ENCODE measurements at places on chromosomes 2 and 18. TPM values are rescaled to one million over a fixed set of nuclear protein-coding genes. Genes with fewer than 3 reads are reported as not detected.

DNA sequence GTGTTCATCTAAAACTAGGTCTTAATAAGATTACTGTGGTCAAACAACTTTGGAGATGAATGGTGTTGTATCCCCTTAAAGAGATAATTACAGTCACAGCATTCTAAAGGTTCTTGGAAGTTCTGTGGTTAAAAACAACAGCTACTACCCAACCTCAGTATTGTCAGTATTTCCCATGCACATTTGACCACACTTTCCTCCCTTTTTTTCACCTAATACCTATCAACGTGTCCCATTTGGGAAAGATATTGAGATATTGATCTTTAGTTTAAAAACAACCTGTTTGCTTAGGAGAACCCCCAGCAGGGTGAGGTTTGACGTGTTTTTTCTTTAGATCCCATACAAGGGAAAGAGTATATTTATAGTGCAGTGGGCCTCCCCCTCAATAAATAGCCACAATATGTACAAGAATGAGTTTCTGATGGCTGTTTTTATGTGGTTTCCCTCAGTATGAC is 65.6 kb downstream of the WDR7 start:
- no peak overlapping the region for H3K27ac ChIP-seq
- no peak overlapping the region for H3K4me3 ChIP-seq
- no peaks in the 10 kb centered on the region for H3K4me1 ChIP-seq
- H3K27me3 ChIP-seq = no peaks in the 10 kb centered on the region
- no peaks in the 10 kb centered on the region for H3K36me3 ChIP-seq
- DNase-seq = no peak

DNA sequence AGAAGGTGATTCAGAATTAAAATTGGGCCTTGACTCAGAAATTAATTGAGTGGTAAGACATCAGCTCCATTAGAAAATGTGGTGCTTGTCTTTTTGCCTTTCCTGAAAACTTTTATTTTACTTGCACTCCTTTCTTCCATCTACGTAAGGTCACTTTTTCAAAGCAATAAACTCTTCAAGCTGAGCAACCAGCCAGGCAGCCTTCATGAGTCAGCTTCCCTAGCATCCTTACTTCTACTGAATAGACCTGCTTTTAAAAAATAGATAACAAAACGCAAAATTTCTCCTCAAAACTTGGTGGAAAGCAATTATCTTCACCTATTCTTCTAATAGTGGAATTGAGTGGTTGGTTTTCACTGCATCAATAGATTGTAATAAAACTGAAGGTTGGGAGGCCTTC is 504.2 kb downstream of the ARHGAP15 start:
- no peak for DNase-seq
- peaks cover 2% of the 10 kb centered on the region for H3K36me3 ChIP-seq
- H3K4me1 ChIP-seq = no peaks in the 10 kb centered on the region
- no peaks in the 10 kb centered on the region for H3K27me3 ChIP-seq
- no peak overlapping the region for H3K27ac ChIP-seq

GRCh38 chr2:190344276-190344827 is 963 bp downstream of the INPP1 start:
- peaks cover 2% of the 10 kb centered on the region for H3K4me1 ChIP-seq
- DNase-seq = no peak
- no peak overlapping the region for H3K27ac ChIP-seq
- peak overlapping the region; percentile 72 for H3K4me3 ChIP-seq

PCARE gene
- not detected for total RNA-seq

DNA sequence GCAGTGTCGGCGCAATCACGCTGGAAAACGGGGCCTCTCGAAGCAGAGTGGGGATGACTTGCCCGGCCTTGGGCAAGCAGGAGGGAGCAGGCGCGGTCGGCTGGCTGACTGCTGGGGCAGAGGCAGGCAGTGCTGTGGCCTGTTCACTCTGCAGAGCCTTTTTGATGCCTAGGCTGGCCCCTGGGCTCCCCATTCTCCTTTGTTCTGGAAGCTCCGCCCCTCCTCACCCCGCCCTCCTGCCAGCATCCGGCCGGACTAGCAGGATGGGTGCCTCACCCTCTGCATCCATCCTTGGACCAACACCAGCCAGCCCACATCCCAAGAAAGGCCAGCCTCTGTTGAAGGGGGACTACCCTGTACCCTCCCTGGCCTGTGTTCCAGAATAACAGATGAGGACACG is at the start of gene ASPRV1:
ASPRV1 (minus strand) TSS at position 136 of the 400 bp plus-strand sequence. CDS start 195 bp downstream, outside the sequence.
- no peak within 1 kb of the TSS for H3K4me3 ChIP-seq
- H3K4me1 ChIP-seq = no peaks in the 10 kb centered on the region
- no peaks in the 10 kb centered on the region for H3K27me3 ChIP-seq
- DNase-seq = no peak
- H3K27ac ChIP-seq = no peak within 1 kb of the TSS

DNA sequence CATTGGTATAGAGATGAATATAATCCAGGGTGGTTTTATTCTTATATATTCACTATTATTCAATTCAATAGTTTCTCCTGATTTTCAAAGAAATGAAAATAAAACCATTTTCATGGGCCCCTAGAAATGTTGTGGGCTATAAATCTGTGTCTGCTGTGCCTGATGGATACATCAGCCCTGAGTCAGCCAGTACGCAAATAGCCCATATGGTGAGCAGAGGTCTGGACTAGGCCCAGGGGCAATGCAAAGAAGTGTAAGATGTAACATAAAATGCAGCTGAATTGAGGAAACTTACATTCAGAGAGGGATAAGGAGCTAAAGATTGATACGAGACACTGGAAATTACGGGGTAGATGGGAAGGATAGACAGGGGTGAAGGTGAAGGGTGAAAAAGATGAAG is 122.5 kb downstream of the MAIP1 start:
- no peaks in the 10 kb centered on the region for H3K27me3 ChIP-seq
- no peaks in the 10 kb centered on the region for H3K4me1 ChIP-seq
- no peak overlapping the region for H3K4me3 ChIP-seq
- no peak for DNase-seq
- no peak overlapping the region for H3K27ac ChIP-seq
- H3K36me3 ChIP-seq = no peaks in the 10 kb centered on the region

HYCC2 gene
- 13.7 TPM for total RNA-seq

DNA sequence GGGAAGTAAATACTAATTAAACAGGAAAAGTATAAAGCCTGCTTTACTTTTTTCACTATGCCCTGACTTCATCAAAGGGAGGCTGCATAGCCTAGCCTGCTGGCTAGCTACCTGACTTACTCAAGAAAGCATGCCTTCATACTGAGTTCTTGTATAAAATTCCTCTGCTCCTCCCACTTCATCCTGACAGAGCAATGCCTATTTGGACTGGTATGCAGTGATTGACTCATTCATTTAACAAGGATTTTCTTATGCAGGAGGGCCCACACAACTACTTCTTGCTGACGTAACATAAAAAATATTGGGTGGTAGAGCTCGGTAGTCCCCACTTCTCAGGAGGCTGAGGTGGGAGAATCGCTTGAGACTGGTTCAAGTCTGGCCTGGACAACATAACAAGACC is 70.5 kb downstream of the PRPF40A start:
- no peaks in the 10 kb centered on the region for H3K27me3 ChIP-seq
- DNase-seq = no peak
- peaks cover 3% of the 10 kb centered on the region for H3K4me1 ChIP-seq
- H3K27ac ChIP-seq = no peak overlapping the region
- H3K4me3 ChIP-seq = no peak overlapping the region

GRCh38 chr2:38180754-38181153 is 104.8 kb upstream of the CYP1B1 start:
- no peak overlapping the region for H3K27ac ChIP-seq
- H3K4me3 ChIP-seq = no peak overlapping the region
- H3K36me3 ChIP-seq = no peaks in the 10 kb centered on the region

DNA sequence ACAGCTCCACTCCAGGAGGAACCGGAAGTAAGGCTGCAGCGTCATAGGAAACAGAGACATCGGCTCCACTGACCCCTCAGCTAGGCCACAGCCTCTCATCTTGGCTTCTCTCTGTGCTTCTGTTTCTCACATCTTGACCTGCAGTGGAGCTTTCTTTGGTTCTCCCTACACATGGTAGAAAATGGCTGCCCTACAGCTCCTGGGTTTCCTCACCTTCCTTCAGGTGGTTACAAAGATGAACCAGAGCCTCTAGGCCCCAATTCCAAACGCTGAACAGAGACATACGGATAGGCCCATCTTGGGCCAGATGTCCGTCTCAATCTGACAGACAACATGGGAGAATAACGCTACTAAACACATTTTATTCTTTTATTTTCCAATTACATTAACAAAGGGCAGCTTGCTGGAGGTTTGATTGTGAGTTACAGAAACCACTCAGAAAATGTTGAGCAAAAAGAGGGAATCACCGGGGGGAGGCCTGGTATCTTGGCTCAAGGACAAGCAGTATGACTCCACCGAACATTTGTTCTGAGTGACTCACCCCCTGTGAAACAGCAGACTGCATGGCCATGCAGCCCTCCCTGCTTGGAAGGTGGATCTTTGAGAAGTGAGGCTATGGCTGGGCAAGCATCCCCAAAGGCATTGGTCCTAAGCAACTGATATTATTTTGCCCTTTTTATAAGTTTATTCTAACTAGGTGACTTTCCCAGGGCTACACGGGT is 303.5 kb downstream of the CDCA7 start:
- H3K4me3 ChIP-seq = no peak overlapping the region
- H3K27me3 ChIP-seq = no peaks in the 10 kb centered on the region
- H3K4me1 ChIP-seq = no peaks in the 10 kb centered on the region
